Esophagus squamous epithelium (tissue), 5 donors: ENCODE measurements at places on chromosomes 4 and X.
A peak's percentile ranks its signal among the peaks of the same experiment; 100 is the strongest.

DNA sequence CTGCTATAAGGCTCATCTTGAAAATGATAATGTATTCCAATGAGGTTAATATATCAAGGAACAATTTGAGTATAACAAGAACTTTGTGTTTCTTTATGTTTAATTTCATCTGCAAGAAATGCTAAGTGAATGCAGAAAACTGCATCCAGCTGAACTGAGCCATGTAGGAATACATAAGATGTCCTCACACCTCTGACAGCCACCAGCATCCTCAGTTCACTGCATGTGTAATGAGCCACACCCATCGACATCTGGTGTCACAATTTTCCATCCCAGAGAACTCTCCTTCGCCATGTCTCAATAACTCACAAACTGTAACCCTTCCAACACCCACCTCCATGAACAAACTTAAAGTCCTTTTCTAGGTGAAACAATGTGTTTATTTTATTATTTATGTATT lies 3.3 kb upstream of the IL21 start:
- no peak for DNase-seq

DNA sequence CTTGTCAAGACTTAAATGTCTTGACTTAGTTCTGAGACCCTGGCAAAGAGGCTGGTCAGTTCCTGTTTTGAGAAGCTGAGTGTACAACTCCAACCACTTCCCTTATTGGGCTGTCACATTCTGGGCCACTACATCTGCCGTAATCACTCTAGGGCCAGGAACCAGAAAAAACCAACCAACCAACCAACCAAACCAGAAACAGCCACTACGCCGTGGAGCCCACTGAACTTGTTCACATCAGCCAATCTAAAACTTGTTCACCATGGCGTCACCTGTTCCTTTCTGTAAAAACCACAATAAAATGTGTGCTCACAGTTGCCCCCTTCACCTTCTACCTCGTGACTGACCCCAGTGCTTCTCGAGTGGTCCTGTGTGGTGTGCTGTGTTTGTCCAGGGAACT lies 107.3 kb downstream of the JADE1 start:
- DNase-seq: no peak

- no peak for DNase-seq
Measured at GRCh38 chr4:132763465-132763864, 385.6 kb upstream of the PCDH10 start.

GRCh38 chrX:39899856-39900776 lies 197.6 kb downstream of the BCOR start:
- DNase-seq: no peak

DNA sequence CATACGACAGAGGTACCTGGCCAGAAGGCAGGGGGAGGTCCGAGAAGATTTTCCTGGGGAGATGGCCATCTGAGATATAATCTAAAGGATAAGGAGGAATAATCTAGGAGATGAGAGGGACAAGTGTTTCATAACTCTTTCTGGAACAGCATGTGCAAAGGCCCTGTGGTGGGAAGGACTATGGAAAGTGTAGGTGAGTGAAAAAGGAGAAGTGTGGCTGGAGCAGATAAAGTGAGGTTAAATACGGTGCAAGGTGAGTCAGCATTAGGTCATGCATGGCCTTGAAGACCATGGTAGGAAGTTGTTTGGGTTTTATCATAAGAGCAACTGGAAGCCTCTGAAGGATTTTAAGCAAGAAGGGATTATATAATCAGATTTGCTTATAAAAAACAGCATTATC lies 34.6 kb upstream of the MTM1 start:
- no peak for DNase-seq

GRCh38 chr4:36237366-36238313 lies 6.7 kb downstream of the ARAP2 start:
- no peak for DNase-seq

- DNase-seq: no peak
Measured at GRCh38 chr4:28449085-28449484, 1588.4 kb downstream of the STIM2 start.

DNA sequence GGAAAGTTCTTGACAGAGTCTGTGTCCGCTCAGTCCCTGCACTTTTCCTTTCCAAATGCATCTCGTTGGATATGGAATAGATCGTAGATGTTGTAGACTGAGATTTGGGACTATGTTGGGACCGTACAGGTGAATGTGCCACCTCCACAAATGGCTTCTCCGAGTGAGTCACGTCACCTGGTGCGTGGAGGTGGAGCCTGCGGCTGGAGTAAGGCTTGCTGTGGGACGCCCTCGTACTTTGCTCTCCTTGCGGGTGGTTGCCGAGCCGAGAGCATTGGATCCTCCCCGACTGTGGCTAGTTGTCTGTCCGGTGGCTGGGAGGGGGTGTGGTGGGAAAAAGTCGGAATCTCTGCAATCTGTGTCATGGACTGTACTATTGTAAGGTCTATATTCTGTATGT lies 60.5 kb downstream of the NELFA start:
- DNase-seq: no peak

- peak; percentile 77 for DNase-seq
Measured at GRCh38 chr4:176320340-176320975, 692 bp downstream of the SPCS3 start.

- no peak for DNase-seq
Measured at GRCh38 chrX:7606039-7606652, 236.8 kb upstream of the VCX start.

DNA sequence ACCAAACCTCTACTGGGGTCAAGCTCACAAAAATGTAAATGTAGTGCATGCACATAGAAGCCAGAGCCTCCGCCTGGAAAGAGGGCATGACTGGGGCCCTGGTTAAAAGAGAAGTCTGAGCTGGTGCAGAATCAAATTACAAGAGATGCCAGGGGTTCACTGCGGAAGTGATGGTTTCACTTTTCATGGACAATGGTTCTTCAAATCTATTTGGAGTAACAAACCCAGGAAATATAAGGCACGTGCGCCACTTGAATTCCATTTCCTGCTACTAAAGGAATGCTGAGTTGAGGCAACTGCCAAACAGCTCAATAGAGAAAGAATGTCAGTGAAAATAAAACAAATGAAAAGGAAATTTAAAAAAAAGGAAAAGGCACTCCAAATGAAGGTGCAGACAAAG lies 79.8 kb downstream of the FUNDC1 start:
- no peak for DNase-seq

DNA sequence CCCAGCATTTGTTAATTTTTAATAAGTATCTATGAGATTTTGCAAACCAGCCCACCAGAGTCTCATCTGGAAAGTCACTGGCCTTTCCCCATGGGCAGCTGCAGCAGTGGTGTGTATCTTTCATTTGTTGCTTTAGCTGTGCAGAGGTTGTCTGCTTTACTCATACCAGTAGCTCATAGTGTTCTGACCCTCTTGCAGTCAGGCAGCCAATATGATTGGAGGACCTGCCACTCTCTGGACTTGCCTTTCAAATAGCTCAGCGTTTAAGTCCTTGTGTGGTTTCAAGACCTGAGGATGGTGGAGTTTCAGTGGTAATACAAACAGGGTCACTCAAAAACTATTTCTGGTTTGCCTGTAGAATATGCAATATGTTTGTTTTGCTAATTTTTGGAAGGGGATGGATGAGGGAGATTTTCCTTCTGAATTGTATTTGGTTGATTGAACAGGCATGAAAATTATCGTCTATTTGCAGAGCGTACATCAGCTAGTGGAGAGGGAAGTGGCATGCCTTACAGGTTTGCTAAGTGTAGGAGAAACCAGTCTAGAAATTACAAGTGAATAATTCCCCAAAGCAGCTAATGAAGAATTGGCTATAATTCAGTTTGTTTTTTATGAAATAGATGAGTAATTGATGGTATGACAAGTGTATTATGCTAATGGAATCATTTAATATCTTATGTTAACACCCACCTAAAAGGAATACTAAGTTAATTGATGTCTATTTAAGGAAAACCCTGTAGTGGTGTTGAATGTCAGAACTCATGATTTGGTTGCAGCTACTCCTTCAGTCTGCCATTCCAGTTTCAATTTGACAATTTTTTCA lies 8.9 kb downstream of the POLA1 start:
- no peak for DNase-seq

DNA sequence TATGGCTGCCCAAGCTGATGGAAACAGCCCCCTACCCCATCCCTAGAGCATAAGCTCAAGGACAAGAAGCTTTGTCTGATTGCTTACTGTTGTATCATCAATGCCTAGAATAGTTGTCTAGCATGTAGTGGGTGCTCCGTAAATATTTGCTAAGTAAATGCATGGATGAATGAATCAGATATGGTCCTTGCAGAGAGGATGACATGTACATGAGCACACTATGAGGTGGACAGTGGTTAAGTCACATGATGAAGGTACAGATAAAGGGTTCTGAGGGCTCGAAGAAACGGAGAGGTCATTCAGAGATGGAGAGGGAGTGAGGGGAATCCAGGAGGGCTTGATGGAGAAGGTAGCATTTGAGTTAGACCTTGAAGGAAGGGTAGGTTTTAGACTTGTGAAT lies 214.2 kb downstream of the RBMX2 start:
- DNase-seq: no peak

- no peak for DNase-seq
Measured at GRCh38 chr4:85778632-85779131, 303.7 kb downstream of the ARHGAP24 start.

DNA sequence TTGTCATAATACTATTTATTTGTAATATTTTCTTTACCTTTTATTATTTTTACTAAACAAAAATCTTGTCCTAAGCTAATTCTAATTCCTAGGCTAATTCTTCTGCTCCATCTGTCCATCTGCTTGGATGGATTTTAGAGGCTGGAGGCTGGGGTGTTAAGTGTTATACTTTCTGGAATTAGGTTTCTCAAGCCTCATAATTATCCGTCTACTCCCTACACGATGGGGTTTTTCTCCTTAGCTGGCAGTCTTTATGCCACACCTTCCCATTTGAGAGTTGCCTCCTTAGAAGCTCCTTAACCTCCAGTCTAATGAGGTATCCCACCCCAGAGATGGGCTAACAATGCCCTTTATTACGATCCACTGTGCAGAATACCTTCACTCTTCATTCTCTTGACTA lies 37.6 kb upstream of the LGI2 start:
- no peak for DNase-seq

GRCh38 chrX:39996536-39996935 lies 101.2 kb downstream of the BCOR start:
- DNase-seq: no peak

- no peak for DNase-seq
Measured at GRCh38 chrX:154739952-154740465, 10.9 kb downstream of the GAB3 start.

DNA sequence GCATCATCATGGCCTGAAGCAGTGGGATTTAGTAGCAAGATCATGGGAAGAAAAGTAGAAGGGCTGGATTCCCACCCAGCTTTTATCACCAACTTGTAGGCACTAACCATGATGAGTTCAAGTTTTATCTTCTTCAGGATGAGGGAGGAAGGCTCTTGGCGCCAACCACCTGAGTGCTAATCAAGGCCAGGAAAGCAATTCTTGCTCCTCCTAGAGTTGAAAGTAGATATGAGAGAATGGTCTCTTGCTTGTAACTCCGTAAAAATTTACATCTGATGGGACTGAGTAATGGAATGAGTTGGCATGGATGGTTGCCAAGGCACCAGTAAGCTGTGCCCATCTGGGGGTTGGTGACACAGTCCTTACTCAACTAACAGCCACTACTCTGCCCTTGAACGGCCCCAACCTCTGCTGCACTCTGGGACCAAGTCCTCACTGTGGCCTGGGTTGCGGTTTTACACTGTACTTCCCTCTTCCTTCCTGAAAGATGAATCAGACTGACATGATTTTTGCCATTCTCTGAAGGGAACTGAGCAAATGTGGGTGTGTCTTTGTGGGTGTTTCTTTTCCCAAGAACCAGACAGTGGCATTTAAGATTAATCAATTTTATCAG lies 39.4 kb upstream of the NDP start:
- DNase-seq: no peak

DNA sequence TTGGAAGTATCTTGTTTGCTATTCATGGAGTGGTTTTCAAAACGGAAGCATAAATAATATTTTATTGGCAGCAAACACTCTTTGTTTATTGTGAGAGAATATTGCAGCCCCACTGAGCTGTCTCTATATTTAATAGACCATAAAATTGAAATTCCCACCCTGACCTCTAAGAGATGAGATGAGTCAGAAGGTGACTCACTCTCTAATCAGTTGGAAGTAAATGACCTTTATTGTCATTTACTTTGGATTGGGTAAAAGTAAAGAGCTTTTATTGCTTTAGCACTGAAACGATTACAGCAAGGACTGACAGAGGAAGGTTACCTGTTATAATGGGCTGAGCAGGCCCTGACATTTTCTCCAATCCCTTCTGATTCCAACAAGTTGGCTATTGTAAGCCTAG lies 55.0 kb downstream of the SYTL5 start:
- no peak for DNase-seq

DNA sequence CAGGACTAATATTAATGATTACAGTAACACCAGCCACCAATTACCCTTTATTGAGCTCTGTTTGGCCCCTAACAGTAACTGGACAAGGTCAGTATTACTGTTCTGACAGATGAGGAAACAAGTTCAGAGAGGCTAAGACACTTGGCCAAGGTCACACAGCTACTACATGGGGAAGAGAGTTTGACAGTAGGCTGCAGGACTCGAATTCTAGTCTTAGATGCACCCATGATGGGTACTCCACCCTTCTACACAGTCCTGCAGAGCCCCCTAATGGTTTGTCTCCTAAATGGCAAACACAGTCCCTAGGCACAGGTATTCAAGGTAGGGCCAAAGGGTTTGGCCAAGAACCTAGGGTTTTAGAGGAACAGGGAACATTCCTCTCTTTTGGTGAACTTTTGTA lies 93.9 kb downstream of the NSUN7 start:
- no peak for DNase-seq

DNA sequence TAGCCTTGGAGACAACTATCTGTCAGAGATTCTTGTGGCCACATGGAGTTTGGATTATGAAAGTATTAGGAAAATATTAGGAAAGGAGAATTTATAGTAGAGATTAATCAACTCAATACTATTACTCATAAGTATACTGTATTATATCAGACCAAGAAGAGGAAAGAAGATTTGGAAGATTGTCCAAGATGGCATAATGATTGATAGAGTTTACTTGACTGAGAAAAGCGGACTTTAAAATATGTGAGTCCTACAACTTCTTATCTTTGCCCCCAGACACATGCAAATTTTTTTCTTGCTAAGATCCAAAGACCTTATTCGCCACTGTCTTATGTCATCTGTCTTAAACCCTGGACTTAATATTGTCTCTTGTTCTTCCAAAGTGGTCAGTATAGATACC lies 54.8 kb upstream of the SHISA3 start:
- DNase-seq: no peak

DNA sequence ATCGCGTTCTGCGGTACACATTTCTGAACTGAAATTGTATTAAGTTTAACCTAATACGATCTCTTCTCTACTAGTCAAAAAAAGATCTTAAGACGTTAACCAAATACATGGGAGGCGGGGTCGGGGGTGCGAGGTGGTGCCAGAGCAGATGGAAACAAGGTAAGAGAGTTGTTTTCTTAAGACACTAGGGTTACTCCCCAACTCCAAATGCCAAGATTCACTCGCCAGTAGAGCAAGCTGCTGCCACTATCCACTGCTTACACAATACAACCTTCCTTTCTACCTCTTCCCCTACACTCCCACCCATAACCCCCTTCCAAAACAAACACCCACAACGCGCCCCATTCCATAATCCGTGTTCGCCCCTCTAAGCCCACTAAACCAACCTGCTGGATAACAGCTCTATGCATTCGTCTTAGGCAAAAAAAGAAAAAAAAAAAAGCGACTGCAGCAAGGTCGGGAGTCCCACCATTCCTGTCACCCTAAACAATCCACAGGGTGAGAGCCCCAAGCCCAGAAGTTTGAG lies 1.3 kb downstream of the LCORL start:
- no peak for DNase-seq
